ENCODE measurements at places on chromosomes 6 and 20. TPM values are rescaled to one million over a fixed set of nuclear protein-coding genes. Genes with fewer than 3 reads are reported as not detected.

The MMUT gene
- total RNA-seq = 17.2 TPM

The KCNQ2 gene
- total RNA-seq = 1.6 TPM

The CST7 gene
- total RNA-seq = 1.0 TPM

The SPINT4 gene
- total RNA-seq = not detected

The MLN gene
- not detected for total RNA-seq

The RPS21 gene
- total RNA-seq = 1,418 TPM

The DCDC2 gene
- total RNA-seq = not detected

The LIN28B gene
- under 0.01 TPM for total RNA-seq

The CLPSL2 gene
- total RNA-seq = not detected

The STX11 gene
- total RNA-seq = 2.1 TPM

The MAP7 gene
- under 0.01 TPM for total RNA-seq

Data from skeletal muscle tissue (tissue), 5 donors.